Dermis blood vessel endothelial cell (primary cell): ENCODE measurements at places on chromosomes 12 and 14. TPM values are rescaled to one million over a fixed set of nuclear protein-coding genes. Genes with fewer than 3 reads are reported as not detected.

GRCh38 chr12:100448656-100449055 lies 25.0 kb upstream of the NR1H4 start:
- DNase-seq = no peak

GRCh38 chr12:23909551-23909950 lies 39.9 kb downstream of the SOX5 start:
- no peak for DNase-seq

Gene DAAM1
- total RNA-seq = 32.0 and 65.3 TPM in 2 replicates

Gene BIN2
- total RNA-seq = not detected in 2 replicates

- no peak for DNase-seq
Observed at GRCh38 chr12:111768159-111768895, 1.6 kb downstream of the ALDH2 start.

DNA sequence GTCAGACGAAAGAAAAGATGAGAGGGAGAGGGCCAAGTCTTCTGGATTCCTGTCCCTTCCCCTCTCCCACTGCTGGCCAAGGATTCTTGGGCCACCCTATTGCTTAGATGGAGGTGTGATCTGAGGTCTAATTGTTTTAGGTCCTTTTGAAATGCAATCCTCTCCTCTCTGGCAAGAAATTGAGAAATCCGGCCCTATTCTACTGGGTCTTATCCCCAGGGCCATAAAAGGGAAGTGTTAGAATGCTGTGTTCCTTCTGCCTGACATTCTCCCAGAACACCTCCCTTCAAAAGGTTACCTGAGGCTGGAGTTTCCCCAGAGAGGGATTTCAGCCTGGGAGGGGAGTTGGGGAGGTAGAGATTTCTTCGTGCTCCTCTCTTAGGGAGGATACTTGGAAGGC lies 4.4 kb downstream of the WNT5B start:
- no peak for DNase-seq

GRCh38 chr14:59336098-59336497 lies 129.1 kb downstream of the GPR135 start:
- DNase-seq = peak; percentile 93

GRCh38 chr12:127515941-127516340 lies 751.0 kb upstream of the TMEM132C start:
- DNase-seq = no peak

Gene ESPL1
- 4.8 and 16.5 TPM in 2 replicates for total RNA-seq

- no peak for DNase-seq
Observed at GRCh38 chr14:34732802-34733201, 18.4 kb upstream of the CFL2 start.

DNA sequence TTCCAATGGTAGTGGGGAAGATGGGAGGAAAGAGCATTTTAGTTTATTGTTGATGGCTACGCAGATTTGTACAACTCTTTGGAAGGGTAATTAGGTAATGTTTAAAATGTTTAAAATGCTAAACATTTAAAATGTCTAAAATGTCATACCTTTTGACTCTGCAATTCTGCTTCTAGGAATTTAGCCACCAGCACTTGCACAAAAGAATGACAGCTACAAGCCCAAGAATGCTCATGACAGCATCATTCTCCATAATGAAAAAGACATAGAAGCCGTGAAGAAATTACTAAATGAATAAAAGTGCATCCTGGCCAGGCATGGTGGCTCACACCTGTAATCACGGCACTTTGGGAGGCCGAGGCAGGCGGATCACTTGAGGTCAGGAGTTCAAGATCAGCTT lies 19.9 kb upstream of the DYNC1H1 start:
- DNase-seq = no peak

Gene SLC38A4
- total RNA-seq = 1.2 and 7.3 TPM in 2 replicates

GRCh38 chr14:59317346-59317745 lies 128.9 kb downstream of the DAAM1 start:
- DNase-seq = no peak

DNA sequence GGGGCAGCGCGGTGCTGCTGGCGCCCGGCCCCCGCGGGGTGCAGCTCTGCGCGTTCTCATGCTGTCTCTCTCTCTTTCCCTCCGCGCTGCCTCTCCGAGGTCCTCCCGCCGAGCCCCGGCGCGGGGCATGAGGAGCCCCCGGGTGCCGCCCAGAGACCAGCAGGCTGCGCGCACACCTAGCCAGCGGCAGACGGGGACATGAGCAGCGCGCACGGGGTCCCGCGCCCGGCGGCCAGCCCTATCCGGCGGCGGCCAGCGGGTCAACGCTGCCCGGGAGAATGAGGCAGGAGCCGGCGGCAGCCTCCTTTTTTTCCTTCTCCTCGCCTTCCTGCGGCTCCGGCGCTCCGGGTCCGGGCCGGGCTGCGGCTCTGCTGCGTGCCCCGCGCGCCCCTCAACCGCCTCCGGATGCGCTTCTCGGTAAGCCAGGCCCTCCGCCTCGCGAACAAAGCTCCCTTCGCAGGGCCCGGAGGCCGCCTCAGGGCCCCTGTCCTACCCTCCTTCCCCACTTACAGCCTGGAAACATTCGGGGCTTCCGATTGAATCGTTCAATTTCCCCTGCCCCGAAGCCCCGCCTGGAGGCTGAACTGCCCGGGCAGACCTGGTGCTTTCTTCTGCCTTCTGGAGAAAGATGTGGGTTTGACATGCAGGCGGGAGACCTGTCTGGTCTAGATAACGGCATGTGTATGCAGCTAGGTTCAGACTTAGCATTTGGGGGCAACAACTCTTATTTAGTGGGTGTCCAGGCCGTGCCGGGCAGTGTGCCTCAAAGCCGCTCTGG lies at the start of gene TUNAR:
TSS of gene TUNAR (plus strand) at position 72 of the 778 bp plus-strand sequence.
- DNase-seq = no peak

DNA sequence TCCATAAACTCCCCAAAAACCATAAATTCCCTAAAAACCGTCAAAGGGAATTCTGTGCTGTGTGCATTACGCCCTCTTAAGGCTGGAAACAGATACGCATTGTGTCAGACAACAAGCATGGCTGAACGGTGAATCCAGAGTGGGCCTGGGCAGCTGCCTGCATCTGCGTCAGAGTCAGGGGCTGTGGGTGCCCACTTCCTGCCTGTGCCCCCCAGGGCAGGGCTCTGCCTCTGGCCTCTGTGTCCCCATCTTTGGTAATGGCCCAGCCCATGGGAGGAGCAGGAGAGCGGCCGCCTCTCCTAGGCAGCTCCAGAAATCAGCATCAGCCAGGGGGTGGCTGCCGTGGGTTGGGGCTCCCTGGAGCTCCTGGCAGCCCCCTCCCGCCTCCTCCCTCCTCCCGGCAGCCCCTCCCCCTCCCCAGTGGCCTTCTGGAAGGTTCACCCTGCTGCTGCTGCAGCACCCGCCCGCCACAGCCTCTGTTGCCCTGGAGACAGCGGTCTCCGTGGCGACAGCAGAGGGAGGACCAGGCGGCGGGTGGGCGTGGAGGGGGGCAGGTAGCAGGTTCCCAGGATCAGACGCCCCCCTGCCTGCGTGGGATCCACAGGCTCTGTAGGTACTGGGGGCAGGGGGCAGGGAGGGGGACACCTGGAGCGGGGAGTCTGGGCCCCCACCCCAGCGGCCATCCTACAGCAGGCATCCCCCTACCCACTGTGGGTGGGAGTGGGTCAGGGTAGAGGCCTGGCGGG lies 5.9 kb downstream of the MMP17 start:
- peak; percentile 55 for DNase-seq
